DMS153 (cell line): ENCODE measurements at places on chromosomes 6 and 20.

GRCh38 chr6:17972978-17973622 is 14.3 kb downstream of the KIF13A start:
- no peak for DNase-seq

- DNase-seq: no peak
Measured at GRCh38 chr20:23356203-23356602, 5.6 kb downstream of the NXT1 start.

DNA sequence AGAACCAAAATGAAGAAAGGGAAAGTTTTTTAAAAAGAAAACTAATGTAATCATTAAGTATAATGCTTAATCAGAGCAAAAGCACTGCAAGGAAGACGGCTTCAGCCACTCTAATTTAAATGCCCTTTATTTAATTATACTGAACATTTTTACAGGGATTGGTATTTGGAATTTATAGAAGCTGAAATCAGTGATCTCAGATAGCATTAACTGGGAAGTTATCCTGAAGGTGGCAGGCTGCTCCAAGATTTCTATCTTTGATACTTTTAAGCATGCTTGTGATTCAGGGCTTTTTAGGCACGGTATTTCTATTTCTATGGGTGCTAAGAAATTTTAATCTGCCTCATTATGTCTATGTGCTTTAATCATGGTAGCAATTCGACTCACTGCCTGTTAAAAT is 1.3 kb upstream of the NDUFAF4 start:
- DNase-seq: peak; percentile 20

DNA sequence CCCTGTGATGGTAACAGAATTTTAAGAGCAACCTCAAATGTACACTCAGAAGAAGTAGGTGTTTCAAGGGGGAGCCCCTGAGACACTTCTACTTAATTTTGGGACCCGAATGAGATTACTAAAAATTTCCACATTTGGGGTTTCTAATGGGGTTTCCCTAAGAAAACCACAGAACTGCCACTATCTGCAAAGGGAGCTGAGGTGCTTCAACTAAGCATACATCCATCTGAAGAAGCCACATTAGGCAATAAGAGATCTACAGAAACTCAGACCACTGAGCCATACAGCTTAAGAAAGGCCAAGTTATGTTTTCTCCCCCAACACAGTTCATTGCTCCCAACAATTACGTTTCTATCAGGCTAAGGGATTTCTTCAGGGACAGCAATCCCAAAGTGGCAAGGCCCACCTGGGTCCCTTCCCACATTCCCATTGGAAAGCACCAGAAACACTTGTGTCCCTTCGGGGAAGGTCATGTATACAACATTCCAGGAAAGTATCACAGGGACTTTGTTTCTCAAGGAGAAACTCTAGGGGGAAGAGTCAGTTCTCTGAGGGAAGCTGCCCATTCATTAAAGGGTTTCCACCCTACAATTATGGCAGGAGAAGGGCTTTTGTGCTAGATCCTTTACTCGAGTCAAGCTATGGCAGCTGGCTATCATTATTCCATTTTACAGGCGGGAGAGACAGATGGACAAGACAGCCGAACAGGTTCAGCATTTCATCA is 5.0 kb downstream of the BCL2L1 start:
- no peak for DNase-seq

- DNase-seq: no peak
Measured at GRCh38 chr6:69105288-69105687, 470.2 kb downstream of the ADGRB3 start.

- peak; percentile 97 for DNase-seq
Measured at GRCh38 chr6:81806793-81807565, 54.5 kb upstream of the TENT5A start.

- DNase-seq: no peak
Measured at GRCh38 chr20:34047917-34048316, 54.2 kb downstream of the RALY start.

DNA sequence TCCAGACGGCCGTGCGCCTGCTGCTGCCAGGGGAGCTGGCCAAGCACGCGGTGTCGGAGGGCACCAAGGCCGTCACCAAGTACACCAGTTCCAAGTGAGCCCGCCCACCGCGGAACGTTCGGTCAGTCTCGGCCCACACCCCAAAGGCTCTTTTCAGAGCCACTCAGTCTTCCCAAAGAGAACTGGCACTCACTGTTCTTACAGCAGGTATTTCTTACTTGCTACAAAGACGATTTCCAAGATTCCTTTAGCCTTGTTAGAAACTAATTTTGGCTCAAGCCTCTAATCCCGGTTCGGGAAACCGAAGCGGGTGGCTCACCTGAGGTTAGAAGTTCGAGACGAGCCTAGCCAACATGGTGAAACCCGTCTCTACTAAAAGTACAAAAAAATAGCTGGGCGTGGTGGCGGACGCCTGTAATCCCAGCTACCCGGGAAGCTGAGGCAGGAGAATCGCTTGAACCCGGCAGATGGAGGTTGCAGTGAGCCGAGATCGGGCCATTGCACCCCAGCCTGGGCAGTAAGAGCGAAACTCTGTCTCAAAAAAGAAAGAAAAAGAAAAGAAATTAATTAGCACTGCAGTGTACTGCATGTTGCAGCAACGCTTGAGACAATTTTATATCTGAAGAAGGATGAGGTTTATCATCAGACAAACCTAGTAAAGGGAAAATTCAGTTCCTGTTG is 73.1 kb downstream of the OR2B2 start:
- DNase-seq: no peak

GRCh38 chr20:45094201-45094600 is 6.7 kb downstream of the KCNS1 start:
- no peak for DNase-seq

- no peak for DNase-seq
Measured at GRCh38 chr20:32110173-32110704, 725 bp downstream of the TM9SF4 start.

DNA sequence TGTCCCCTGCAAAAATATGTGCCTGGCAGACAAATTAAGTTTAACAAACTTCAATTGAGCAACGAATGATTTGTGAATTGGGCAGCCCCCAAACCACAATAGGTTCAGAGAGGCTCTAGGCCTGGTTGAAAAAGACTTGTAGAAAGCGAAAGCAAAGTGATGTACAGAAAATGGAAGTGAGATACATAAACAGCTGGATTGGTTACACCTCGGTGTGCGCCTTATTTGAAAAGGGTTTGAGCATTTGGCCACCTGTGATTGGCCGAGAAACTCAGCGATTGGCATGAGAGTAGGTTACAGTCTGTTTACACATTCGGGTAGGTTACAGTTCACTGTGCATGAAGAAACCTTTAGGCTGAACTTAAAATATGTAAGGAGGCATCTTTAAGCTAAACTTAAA is 136.9 kb downstream of the CD83 start:
- DNase-seq: no peak

- DNase-seq: no peak
Measured at GRCh38 chr6:49514571-49515484, 15.1 kb downstream of the GLYATL3 start.

GRCh38 chr6:105739764-105740163 is 336.9 kb upstream of the PREP start:
- no peak for DNase-seq

DNA sequence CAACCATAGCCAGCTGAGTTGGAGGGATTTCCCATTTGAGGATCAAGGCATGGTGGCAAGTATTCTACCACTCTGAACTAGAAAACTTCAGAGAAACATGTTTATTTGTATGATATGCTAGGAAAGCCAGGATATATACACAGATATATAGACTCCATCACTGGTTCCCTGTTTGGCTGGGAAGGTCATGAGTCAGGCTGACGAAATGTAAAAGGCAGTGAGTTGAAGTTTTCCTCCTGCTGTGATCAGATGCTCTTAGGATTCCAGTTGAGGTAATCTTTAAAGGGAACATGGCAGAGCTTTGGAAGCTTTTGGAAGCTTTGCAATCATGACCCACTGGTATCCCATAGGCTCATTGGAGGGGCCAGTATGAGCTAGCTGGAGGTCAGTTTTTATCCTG is 1369.1 kb downstream of the EPHA7 start:
- no peak for DNase-seq

- DNase-seq: no peak
Measured at GRCh38 chr20:19078448-19079373, 133.7 kb upstream of the SLC24A3 start.

DNA sequence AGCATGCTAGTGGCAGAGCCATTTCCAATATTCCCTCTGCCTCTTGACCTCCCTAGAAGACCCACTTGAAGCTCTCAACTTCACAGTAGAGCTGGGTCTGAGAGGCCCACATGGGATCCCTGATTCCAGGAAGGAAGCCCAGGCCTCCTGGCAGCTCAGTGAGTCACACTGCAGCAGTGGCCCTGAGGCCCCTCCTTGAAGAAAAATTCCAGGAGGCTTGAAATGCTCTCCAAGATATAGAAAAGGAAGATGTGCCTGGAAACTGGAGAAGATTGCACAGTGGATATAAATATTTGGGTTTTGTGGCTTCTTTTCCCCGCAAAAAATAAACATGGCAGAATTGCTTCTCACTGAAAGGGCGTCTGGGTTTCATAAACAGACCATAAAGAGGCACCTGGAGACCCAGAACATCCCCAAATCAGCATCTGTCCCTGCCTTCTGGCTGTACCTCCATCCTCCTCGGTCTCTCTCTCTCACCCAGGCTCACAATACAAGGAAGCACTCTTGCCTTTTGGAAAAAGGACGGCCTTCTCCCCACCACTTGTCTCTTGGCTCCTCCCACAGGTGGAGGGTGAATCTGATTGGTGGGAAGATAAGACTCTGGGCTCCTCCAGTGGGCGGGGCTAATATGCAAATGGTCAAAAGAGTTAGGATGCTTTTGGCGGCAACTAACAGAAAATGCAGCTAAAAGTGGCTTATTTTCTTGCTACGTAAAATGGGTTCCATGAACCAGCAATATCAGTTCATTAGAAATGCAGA is 200.0 kb upstream of the SULF2 start:
- DNase-seq: no peak

- no peak for DNase-seq
Measured at GRCh38 chr20:23938118-23938438, 50.5 kb downstream of the GGTLC1 start.

- DNase-seq: no peak
Measured at GRCh38 chr6:79441192-79441591, 96.0 kb downstream of the LCA5 start.

DNA sequence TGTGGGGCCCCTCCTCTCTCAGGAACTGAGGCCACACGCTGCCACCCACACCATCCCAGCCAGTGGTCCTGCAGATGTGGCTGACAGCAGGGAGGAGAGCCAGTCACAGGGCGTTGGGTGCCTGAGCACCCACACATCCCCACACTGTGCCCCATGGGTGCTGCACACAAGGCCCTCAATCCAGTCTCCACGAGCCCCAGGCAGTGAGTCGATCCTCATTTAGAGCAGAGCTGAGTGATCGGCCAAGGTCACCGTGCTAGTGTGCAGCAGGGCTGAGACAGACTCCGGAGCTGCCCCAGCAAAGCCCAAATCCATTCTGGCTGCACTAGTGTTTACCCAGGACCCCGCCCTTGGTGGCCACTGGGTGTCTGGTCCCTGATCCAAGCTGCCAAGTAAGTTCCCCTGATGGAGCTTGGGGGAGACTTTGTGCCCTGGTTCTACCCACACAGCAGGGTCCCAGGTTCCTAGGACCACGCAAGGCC is 9.0 kb downstream of the C20orf203 start:
- DNase-seq: no peak

DNA sequence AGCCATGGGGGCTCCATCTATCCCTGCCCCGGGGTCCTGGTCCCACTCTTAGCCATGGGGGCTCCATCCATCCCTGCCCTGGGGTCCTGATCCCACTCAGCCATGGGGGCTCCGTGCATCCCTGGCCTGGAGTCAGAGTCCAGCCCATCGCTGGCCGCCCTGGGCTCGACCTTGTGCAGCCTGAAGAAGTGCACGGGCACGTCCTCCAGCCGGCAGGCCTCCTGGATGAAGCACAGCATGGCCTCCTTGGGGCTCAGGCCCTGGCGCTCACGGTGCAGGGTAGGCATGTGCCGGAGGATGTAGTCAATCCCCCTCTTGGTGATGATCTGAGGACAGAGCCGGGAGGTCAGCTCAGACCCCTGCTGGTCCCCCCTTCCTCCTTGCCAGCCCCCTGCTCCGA is 15.6 kb downstream of the FRMD1 start:
- no peak for DNase-seq

DNA sequence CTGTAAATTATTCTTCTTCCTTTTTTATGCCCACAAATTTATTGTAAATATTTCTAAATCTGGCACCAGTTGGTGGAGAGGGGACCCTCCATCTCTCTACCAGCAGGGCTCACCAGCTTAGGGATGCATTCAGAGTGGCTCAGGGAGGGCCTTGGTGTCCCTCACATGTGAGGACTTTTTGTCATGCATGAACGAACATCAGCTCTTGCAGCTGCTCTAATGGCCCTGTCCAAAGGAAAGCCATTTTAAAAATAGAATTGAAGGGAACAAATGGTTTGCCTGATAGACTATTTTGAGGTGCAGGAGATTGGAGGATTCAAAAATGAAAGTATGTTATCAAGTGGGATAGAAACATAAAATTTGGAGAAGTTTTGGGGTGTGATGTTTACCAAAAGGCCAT is 37.5 kb upstream of the KLHL31 start:
- peak; percentile 20 for DNase-seq

- no peak for DNase-seq
Measured at GRCh38 chr6:8027965-8028651, 36.1 kb downstream of the BLOC1S5 start.

DNA sequence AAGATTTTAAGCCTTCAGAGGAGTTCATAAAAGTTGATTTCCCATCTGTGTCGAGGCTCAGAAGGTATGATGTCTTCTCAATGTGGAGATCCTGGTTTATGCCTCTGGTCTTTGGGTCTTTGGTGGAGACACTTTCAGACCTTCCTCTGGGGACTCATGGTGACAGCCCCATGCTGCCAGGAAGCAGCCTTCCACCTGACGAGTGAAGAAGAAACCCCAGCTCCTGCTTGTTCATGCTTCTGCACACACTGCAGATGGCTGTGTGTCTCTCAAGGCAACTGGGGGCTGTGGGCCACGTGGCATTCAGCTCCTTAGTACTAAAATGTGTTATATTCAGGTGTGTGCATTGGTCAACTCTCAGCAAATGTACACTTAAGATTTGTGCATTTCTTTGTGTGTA is 4.9 kb upstream of the SCP2D1 start:
- DNase-seq: no peak

- DNase-seq: no peak
Measured at GRCh38 chr20:64210656-64211369, 44.7 kb upstream of the PCMTD2 start.

- no peak for DNase-seq
Measured at GRCh38 chr6:138907167-138907566, 80.9 kb downstream of the REPS1 start.

DNA sequence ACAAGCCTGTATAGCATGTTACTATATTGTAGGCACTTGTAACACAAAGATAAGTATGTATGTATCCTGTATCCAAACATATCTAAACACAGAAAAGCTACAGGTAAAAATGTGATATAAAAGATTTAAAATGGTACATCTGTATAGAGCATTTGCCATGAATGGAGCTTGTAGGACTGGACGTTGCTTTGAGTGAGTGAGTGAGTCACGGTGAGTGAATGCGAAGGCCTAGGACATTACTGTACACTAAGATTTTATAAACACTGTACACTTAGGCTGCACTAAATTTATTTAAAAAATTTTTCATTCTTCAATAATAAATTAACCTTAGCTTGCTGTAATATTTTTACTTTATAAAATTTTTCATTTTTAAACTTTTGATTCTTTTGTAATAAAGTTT is 136.9 kb downstream of the NKAIN2 start:
- no peak for DNase-seq

- DNase-seq: peak; percentile 58
Measured at GRCh38 chr6:167766986-167767714, 59.6 kb upstream of the AFDN start.

- DNase-seq: no peak
Measured at GRCh38 chr6:69232911-69233448, 563.8 kb downstream of the LMBRD1 start.
